PC-9 (cell line): ENCODE measurements at places on chromosomes 16 and 17. TPM values are rescaled to one million over a fixed set of nuclear protein-coding genes. Genes with fewer than 3 reads are reported as not detected.

DNA sequence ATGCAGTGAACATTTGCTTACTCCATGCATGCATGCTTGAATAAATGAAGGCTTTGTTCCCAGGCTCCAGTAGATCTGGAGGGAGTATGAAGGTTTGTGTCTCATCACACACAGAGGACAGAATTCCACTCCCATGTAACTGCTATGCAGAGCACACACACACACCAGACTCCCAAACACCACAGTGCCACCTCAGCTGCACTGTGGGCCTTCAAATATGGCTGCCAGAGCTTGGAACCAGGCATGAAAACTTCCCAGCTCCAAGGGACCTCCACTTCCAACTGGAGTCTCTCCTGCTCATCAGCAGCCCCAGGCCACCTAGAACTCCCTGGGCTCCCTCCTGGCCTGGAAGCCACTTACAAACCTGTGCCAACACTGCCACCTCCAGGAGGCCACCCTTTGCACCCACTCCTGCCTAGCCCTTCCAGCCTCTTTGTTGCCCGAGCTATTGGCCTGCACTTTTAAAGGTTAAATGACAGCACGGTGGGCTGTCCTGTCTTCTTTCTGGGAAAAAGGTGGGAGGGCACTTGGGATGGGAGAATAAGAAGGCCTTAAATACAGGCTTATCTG, 151.2 kb downstream of the ZNF423 start:
- no peaks in the 10 kb centered on the region for H3K4me1 ChIP-seq
- no peak overlapping the region for H3K4me3 ChIP-seq
- no peak overlapping the region for H3K27ac ChIP-seq

DNA sequence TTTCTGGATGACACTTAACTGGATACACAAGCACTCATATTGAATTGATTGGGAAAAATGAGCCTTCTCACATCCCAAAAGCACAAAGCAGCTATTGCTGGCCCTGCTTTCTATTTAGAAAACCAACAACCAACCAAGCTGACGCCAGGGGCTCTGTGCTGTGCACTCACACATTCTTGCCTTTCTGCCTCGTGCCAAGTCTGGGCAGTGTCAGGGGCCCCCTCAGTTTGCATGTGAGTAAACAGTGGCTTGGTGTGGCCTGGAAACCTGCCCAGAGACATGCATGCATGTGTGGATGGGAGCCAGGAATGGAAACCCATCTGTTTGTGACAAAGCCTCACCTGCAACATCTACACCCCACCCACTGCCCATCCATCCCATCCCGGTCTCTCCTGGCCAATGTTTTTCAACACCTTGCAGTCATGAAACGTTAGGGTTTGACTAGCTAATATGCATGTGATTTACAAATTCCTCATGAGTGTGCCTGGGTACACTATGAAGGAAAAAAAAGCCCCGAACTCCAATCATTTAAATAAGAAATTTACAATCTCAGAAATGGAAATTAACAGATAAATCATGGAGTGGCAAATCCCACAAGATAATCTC, 20.4 kb downstream of the MIEF2 start:
- H3K4me1 ChIP-seq: no peaks in the 10 kb centered on the region
- H3K4me3 ChIP-seq: no peak overlapping the region
- no peaks in the 10 kb centered on the region for H3K27me3 ChIP-seq
- H3K36me3 ChIP-seq: peaks cover 34% of the 10 kb centered on the region; the same call in 1 of the 2 replicates

DNA sequence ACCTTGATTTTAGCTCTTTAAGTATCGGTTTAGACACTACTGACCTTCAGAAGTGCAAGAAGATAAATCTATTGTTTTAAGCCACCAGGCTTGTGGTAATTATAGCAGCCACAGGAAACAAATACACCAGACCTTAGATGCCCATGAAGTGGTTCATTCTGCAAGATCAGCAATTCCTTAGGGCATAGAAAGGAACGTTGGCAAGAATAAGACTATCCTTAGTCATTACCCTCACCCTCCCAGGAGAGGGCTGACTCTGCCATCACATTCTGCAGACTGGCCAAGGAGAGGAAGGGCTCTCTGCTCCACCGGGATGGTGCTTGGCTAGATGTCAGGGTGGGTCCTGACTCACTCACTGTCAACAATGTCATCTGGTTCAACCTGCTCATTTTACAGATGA, 14.1 kb upstream of the NDEL1 start:
- H3K4me1 ChIP-seq: peaks cover 14% of the 10 kb centered on the region
- DNase-seq: no peak
- no peaks in the 10 kb centered on the region for H3K36me3 ChIP-seq
- H3K27me3 ChIP-seq: no peaks in the 10 kb centered on the region

GRCh38 chr17:81035521-81036196, 708 bp downstream of the BAIAP2 start:
- H3K27ac ChIP-seq: peak overlapping the region; percentile 93; the same call in 1 of the 2 replicates
- no peaks in the 10 kb centered on the region for H3K36me3 ChIP-seq
- no peak for DNase-seq
- H3K4me3 ChIP-seq: peak overlapping the region; percentile 66
- H3K27me3 ChIP-seq: no peaks in the 10 kb centered on the region

DNA sequence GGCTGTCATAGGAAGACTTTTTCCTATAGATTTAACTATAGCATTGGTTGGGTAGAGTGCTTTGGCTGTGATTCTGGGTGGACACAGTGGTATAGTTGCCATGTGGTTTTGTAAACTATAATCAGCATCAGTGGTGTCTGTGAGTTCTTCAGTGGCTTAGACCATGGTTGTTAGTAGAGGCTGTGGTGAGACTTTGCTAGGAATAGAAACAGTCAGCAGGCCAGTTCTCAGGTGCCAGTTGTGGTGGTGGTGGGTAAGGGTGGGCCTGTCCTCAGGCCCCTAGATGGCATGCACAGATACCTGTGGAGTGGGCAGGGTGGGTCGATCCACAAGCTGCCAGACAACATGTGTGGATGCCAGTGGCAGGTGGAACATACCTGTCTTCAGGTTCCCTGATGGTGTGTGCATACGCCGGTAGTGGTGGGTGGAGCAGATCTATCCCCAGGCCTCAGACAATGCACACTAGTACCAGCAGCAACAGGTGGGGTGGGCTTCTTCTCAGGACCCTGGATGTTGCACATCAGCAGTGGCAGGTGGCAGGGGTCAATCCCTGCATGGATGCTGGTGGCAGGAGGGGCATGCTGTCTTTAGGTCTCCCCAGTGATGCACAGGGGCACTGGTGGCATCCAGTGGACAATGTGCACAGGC, 28.4 kb upstream of the GINS3 start:
- no peak overlapping the region for H3K27ac ChIP-seq
- H3K36me3 ChIP-seq: no peaks in the 10 kb centered on the region
- no peaks in the 10 kb centered on the region for H3K27me3 ChIP-seq
- no peak for DNase-seq
- no peak overlapping the region for H3K4me3 ChIP-seq

DNA sequence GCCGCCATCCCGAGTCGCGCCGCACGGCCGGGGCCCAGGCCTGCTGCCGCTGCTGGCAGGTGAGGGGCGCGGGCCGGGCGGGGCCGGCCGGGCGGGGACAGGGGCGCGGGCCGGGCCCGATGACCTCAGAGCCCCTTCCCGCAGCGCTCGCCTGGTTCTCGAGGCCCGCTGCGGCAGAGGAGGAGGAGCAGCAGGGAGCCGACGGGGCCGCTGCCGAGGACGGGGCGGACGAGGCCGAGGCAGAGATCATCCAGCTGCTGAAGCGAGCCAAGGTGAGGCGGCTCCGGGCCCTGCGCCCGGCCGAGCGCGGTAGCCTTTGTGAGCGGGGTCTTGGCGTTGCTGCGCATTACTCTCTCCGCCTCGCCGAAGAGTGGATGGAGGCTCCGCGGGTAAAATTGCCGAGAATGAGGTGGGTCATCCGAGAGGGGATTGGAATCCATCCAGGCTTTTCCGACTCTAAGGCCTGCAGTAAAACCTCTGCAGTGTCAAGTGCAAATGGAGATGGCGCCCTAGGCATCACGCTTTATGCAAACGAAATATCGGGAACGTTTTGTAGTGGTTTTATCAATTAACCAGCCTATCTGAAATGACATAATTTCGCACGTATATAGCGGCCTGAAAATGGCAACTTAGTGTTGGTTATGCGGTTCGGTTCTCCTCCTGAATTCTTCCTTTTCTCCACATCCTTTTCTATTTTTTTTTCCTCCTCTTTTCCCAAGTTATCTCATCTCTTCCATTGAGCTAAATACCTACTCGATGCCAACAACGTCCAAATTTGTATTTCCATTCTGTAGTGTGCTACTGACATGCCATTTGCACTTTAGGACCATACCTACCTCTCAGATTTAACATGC, 577 bp downstream of the TTC19 start:
- no peak for DNase-seq
- peak overlapping the region; percentile 97 for H3K27ac ChIP-seq
- peak overlapping the region; percentile 85 for H3K4me3 ChIP-seq
- peaks cover 21% of the 10 kb centered on the region for H3K4me1 ChIP-seq
- H3K27me3 ChIP-seq: no peaks in the 10 kb centered on the region
- peaks cover 29% of the 10 kb centered on the region for H3K36me3 ChIP-seq

GRCh38 chr17:64106918-64107317, 23.0 kb downstream of the ERN1 start:
- no peak overlapping the region for H3K27ac ChIP-seq
- H3K27me3 ChIP-seq: no peaks in the 10 kb centered on the region
- no peak for DNase-seq
- H3K4me1 ChIP-seq: peaks cover 48% of the 10 kb centered on the region
- H3K4me3 ChIP-seq: no peak overlapping the region

GRCh38 chr17:50063561-50064252, 7.8 kb downstream of the ITGA3 start:
- peak; percentile 81 for DNase-seq
- H3K27me3 ChIP-seq: no peaks in the 10 kb centered on the region
- peaks cover 84% of the 10 kb centered on the region for H3K4me1 ChIP-seq
- H3K27ac ChIP-seq: peak overlapping the region; percentile 97
- H3K36me3 ChIP-seq: peaks cover 68% of the 10 kb centered on the region

DNA sequence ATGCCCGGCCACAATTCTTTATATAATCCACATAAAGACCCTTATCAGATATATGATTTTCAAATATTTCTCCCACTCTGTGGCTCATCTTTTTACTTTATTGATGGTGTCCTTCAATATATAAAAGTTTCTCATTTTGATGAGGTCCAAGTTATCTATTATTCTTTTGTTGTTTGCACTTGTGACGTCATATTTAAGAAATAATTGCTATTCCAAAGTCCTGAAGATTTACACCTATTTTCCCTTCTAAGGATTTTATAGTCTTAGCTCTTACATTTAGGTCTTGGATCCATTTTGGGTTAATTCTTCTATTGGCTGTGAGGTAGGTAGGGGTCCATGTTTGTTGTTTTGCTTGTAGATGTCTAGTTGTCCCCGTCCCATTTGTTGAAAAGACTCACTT, 3.0 kb upstream of the MLYCD start:
- no peak overlapping the region for H3K27ac ChIP-seq
- no peak for DNase-seq
- H3K4me3 ChIP-seq: no peak overlapping the region
- peaks cover 29% of the 10 kb centered on the region for H3K27me3 ChIP-seq
- H3K4me1 ChIP-seq: peaks cover 12% of the 10 kb centered on the region

- H3K27me3 ChIP-seq: no peaks in the 10 kb centered on the region
- no peak overlapping the region for H3K27ac ChIP-seq
- no peak for DNase-seq
- peak overlapping the region; percentile 55; the same call in 1 of the 2 replicates for H3K4me3 ChIP-seq
- H3K36me3 ChIP-seq: no peaks in the 10 kb centered on the region
- peaks cover 12% of the 10 kb centered on the region; the same call in 1 of the 2 replicates for H3K4me1 ChIP-seq
Observed at GRCh38 chr16:87491522-87492290, 1.1 kb downstream of the ZCCHC14 start.

- H3K4me3 ChIP-seq: no peak overlapping the region
- no peak for DNase-seq
- no peak overlapping the region for H3K27ac ChIP-seq
- no peaks in the 10 kb centered on the region for H3K4me1 ChIP-seq
- H3K27me3 ChIP-seq: no peaks in the 10 kb centered on the region
- H3K36me3 ChIP-seq: no peaks in the 10 kb centered on the region
Observed at GRCh38 chr16:78720416-78720815, 621.0 kb downstream of the WWOX start.

DNA sequence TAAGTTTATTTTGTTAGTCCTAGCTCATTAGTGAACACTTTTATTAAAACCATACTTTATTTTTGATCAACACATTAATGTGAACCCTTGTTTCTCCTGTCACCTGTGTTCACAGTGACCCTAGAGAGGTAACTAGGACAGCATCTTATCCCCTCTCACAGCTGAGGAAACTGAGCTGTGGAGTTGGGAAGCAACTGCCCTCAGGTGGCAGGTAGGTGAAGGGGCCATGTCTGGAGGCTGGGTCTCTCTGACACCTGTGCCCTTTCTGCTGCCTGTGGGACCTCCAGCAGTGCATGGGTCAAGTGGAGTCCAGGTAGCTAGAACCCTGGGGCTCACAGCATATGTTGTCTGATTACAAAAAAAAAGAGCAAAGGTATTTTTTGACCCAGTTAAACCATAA, 22.9 kb upstream of the SLC12A3 start:
- no peak overlapping the region for H3K27ac ChIP-seq
- no peaks in the 10 kb centered on the region for H3K27me3 ChIP-seq
- H3K4me1 ChIP-seq: no peaks in the 10 kb centered on the region
- no peak overlapping the region for H3K4me3 ChIP-seq

GRCh38 chr16:84608282-84608681, 9.6 kb downstream of the COTL1 start:
- DNase-seq: no peak
- H3K27ac ChIP-seq: no peak overlapping the region
- H3K4me1 ChIP-seq: peaks cover under 1% of the 10 kb centered on the region; the same call in 1 of the 2 replicates
- H3K27me3 ChIP-seq: no peaks in the 10 kb centered on the region

- H3K27me3 ChIP-seq: no peaks in the 10 kb centered on the region
- no peak overlapping the region for H3K4me3 ChIP-seq
- no peak for DNase-seq
- peaks cover 8% of the 10 kb centered on the region; the same call in 1 of the 2 replicates for H3K4me1 ChIP-seq
- no peaks in the 10 kb centered on the region for H3K36me3 ChIP-seq
Observed at GRCh38 chr16:21565861-21566669, 33.3 kb upstream of the METTL9 start.

- H3K4me3 ChIP-seq: no peak overlapping the region
- no peaks in the 10 kb centered on the region for H3K36me3 ChIP-seq
- no peak for DNase-seq
- H3K27me3 ChIP-seq: peaks cover 84% of the 10 kb centered on the region
Observed at GRCh38 chr16:22915003-22915402, 101.0 kb downstream of the HS3ST2 start.

- peaks cover 75% of the 10 kb centered on the region for H3K27me3 ChIP-seq
- no peak overlapping the region for H3K27ac ChIP-seq
- no peak overlapping the region for H3K4me3 ChIP-seq
- H3K4me1 ChIP-seq: no peaks in the 10 kb centered on the region
- no peaks in the 10 kb centered on the region for H3K36me3 ChIP-seq
Observed at GRCh38 chr16:49457196-49457595, 83.6 kb downstream of the C16orf78 start.

DNA sequence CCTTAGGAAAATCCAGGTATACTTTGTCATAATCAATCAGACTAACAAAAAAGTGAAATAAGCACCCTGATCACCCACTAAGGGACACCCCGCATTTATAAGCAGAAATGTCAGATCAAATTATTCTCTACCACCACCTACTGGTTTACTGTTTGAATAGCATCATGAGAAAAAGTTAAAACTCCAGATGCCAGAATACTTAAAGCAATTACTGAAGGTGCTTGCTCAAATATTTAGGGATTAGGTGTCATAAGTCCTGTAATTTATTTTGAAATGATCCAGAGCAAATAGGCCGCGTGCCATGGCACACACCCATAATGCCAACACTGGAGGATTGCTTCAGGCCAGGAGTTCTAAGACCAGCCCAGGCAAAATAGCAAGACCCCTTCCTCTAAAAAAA, 2.3 kb downstream of the TOP2A start:
- no peaks in the 10 kb centered on the region for H3K27me3 ChIP-seq
- peaks cover 30% of the 10 kb centered on the region for H3K4me1 ChIP-seq
- DNase-seq: no peak
- peak overlapping the region; percentile 27; the same call in 1 of the 2 replicates for H3K27ac ChIP-seq
- H3K36me3 ChIP-seq: peaks cover 21% of the 10 kb centered on the region

Gene CCL1
- not detected in 2 replicates for total RNA-seq

Gene TPPP3
- total RNA-seq: 3.1 and 4.5 TPM in 2 replicates

Gene C17orf107
- total RNA-seq: 2.6 and 3.1 TPM in 2 replicates
